ACHN (cell line): ENCODE measurements at places on chromosomes 12 and 14.

- no peak for DNase-seq
Measured at GRCh38 chr14:93891756-93892504, 35.2 kb upstream of the FAM181A start.

GRCh38 chr12:85507456-85507855 is 227.4 kb downstream of the ALX1 start:
- no peak for DNase-seq

- DNase-seq, result no peak
Measured at GRCh38 chr14:89293314-89293916, 123.6 kb downstream of the FOXN3 start.

GRCh38 chr12:3141339-3142321 is 64.5 kb downstream of the TSPAN9 start:
- no peak for DNase-seq

DNA sequence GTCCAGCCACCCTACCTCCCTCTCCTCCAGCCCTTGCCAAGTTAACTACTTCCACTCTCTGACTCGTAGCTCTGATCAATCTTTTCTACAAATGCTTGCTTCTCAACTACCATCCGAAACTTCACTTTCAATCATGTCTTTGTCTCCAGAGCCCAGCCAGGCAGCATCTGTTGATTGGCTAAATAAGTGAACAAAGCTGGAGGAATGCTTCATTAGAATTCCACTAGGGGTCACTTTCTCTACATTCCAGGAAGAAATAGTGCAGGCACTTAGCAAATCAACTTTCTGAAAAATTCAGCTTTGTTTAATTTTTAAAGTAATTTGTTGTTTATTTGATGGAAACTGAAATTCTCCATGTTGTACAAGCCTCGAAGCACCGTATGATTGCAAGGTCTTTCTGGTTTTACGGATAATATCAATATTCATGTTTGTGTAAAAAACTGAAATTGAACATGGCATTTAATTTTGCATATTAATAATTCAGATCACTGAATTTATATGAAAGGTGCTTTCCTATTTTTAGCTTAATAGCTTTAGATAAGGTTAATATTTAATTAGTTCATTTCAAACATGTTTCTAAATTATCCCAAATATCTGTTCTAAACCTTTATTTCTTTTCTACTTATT is 32.4 kb upstream of the HELB start:
- DNase-seq, result peak; percentile 73

- DNase-seq, result no peak
Measured at GRCh38 chr12:108906971-108907370, 27.1 kb downstream of the DAO start.

GRCh38 chr12:77531912-77532311 is 298.8 kb upstream of the NAV3 start:
- no peak for DNase-seq
